ENCODE measurements at places on chromosomes 1 and 21.

DNA sequence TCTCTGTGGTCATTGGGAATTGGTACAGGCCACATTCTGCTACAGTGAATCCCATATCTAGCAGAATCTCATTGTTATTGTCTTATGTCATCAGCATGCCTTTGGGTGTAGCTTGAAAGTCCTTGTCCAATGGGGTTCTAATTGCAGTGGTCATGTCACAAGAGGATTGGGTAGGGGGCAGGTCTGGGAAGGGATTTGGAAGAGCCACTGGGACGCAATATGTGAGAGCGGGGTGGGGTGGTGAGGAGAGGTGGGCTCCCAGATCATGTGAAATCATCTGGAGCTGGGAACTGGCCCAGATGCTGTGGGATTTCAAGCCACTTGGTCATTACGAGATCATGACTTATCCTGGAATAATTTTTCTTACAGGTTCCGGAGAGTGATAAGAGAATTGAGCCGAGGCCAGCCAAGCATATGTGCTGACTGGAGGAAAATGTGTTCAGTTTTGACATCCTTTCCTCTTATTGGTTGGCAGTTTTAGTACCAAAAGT is 16.3 kb downstream of the CNIH3 start:
- DNase-seq = no peak

GRCh38 chr1:215992620-215993019 is 425.5 kb downstream of the KCTD3 start:
- DNase-seq = no peak

GRCh38 chr1:162068301-162068700 is 1.2 kb upstream of the NOS1AP start:
- DNase-seq = no peak

DNA sequence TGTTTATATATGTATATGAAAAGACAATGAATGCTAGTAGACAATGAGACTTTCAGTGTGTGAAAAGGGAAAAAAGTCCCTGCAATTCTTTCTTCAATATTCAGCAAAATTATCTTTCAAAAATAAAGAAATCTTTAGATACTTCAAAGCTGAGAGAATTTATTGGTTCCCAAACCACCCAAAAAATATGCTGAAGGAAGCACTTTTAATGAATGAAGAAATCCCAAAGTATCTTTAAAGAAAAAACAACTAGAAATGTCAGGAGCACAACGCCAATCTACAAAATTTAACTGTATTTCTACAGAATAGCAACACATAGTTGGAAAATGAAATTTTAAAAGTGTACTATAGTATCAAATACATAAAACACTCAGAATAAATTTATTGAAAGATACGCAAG is 142.3 kb upstream of the CHRM3 start:
- no peak for DNase-seq

DNA sequence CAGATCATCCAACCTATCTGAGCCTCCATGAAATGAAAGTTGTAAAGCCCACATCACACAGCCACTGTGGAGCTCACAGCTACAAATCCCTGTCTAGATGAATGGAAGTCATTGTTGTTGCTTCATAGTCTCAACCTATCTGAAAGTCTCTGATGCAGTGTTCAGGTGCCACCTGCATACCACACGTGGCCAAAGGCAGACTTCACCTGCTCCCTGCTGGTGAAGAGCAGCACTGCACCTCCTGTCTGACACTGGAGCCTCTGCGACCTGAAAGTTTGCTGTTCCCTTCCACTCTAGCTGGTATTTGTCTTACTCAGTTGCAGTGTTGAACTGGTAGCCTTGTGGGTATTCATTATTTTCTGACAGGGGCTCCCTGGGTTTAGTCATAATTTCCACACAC is 18.4 kb downstream of the LORICRIN start:
- no peak for DNase-seq

GRCh38 chr1:172338295-172338735 is 82.2 kb upstream of the C1orf105 start:
- no peak for DNase-seq

GRCh38 chr1:39890273-39890672 is 7.0 kb upstream of the TRIT1 start:
- DNase-seq = no peak

DNA sequence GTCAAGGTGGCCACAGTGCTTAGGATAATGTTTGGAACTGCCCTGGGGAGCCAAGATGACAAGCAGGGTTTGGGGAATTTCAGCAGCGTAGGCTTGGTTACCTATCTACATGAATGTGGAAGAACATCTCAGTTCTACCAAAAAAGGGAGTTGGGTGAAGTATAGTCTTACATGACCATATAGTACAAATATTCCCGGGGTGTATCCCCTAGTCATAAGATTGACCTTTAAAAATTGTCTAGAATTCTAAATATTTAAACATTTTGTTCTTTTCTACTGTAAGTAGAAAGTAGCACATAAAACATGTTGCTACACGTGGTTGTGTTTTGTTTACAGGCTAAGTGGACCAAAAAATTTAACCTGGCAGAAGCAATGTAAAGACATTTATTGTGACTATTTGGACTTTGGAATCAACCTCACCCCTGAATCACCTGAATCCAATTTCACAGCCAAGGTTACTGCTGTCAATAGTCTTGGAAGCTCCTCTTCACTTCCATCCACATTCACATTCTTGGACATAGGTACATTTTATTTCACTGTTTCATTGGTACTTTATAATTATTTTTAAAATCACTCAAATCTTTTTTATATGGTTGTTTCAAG is 20.3 kb downstream of the IL12RB2 start:
- DNase-seq = no peak

GRCh38 chr21:39125752-39126485 is 57.3 kb downstream of the PSMG1 start:
- peak; percentile 36 for DNase-seq

DNA sequence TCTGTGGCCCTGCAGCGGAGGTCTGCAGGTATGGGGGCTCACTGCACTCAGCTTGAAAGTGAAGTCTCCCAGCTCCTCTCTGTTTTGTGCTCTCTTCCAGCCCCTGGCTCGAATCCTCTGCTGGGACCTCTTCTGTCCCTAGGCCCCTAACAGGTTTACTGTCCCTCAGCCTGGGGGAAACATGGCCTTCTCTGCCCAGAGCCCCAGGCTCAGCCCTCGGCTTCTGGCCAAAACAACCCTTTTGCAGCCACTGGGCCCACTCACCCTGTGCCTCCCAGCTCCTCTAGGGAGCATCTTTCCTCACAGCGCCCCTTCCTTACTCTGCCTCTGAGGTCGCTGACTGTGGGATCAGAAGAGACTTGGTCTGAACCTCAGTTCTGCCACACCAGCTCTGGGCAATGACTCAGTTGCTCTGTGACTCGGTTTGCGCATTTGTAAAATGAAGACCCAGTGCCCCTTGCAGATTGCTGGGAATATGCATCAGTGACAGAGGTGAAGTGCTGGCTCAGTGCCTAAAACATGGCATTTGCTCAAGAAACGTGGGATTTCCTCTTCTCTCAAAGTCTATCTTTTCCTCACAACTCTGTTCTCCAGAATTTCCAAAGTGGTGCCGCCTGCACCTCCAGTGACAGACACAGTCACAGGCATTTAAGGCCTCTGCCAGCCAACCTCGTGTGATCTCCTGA is 26.5 kb upstream of the TENT5C start:
- no peak for DNase-seq
